Tracheal epithelial cell (primary cell): ENCODE measurements at places on chromosomes 2 and 18. TPM values are rescaled to one million over a fixed set of nuclear protein-coding genes. Genes with fewer than 3 reads are reported as not detected.

Gene TMEM200C
- under 0.01 TPM in 1 of 2 replicates, not detected in the other for total RNA-seq

Gene EPAS1
- 94.7 and 197 TPM in 2 replicates for total RNA-seq

Gene IL1R2
- total RNA-seq, result 8.9 TPM in 1 of 2 replicates, not detected in the other

Gene EGR4
- total RNA-seq, result not detected in 2 replicates

Gene DYNAP
- total RNA-seq, result not detected in 2 replicates

Gene TMEM163
- total RNA-seq, result 0.72 TPM in 1 of 2 replicates, not detected in the other

Gene ADRA2B
- total RNA-seq, result not detected in 2 replicates

Gene NTSR2
- not detected in 2 replicates for total RNA-seq
